ENCODE measurements at places on chromosomes 3 and 15.

DNA sequence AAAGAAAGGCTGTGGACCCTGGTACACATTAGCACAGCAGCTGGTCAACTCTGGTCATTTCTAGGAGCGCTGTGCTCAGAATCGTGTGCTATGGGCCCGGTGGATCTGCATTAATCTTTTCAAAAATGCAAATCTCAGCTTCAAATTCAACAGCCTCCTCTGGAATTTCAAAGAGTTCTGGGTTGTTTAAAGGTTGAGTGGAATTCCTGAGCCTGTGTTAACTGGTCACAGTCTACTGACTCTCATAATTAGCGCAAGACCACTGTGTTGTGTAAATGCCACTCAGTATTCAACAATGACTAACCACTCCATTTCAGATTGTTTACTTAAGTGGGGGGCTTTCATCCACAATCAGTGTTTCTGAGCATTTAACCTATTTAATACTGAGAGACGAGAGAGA lies 2.7 kb upstream of the ARNT2 start:
- no peak for DNase-seq

- DNase-seq: no peak
Measured at GRCh38 chr3:97778152-97778551, 13.6 kb downstream of the ARL6 start.

DNA sequence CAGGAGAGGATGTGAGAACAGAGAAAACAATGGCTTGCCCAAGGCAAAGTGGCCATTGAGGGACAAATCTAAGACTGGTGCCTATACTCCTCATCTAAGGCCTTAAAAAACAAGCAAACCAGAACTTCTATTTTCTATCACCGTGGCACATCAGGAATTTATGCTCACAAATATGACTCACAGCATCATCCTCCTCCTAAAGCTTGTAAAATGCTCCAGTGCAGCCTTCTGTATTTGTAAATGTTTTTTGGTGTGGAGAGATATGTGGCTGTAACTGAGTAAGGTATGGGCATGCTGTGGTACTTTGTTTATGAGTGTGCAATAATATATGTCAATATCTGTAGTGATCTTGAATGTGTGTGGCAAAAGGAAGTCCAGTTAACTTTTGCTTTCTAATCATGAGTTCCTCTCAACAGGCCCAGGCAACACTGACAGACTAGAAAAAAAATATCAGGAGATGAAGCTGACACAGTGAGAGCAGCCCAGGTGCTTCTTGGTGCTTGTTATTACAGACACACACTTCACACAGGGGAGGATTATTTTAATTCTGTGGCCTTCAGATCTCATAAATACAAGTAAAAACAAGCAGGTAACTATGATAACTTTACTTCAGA lies 60.3 kb downstream of the CTNNB1 start:
- DNase-seq: no peak

GRCh38 chr3:11459186-11459824 lies 184.4 kb downstream of the VGLL4 start:
- peak; percentile 90 for DNase-seq

DNA sequence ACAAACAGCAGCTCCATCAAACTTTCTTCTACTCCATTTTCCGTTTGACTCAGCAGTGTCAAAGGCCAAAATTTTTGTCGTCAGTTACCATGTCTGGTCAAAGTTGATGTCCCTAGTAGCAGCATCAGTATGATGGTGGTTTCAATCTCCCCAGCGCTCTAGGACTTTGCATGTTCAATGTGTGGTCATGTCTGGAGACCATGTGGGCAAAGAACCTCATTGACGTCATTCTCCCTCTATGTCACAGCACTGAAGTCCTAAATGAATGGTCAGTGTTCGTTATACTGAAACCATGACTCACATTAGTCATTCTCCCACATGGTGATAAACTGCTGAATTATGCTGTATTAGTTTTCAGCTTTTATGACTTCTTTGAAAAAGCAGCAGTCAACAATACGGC lies 23.2 kb downstream of the SHC4 start:
- DNase-seq: peak; percentile 83

DNA sequence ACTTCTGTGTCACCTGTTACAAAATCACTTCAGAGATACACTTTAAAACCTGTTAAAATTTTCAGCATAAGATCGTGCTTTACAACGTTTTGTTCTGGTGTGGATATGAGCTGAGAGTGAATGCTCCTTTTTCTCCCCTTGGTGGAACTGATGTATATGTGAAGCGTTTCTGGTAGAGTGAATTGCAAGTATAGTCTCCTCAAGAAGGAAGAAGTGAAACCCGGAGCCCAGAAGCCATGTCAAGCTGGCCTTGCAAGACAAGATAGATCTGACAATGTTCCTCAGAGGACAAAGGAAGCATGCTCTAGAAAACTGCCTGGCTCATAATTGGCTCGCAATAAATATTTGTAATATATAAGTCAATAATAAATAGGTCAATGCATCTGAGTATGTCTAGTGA lies 23.6 kb downstream of the SERPINI2 start:
- DNase-seq: no peak

GRCh38 chr3:37622999-37623883 lies 238.4 kb upstream of the CTDSPL start:
- DNase-seq: no peak

GRCh38 chr3:135792174-135792573 lies 173.4 kb upstream of the PPP2R3A start:
- no peak for DNase-seq

GRCh38 chr3:42057561-42058211 lies 33.5 kb upstream of the TRAK1 start:
- DNase-seq: no peak

DNA sequence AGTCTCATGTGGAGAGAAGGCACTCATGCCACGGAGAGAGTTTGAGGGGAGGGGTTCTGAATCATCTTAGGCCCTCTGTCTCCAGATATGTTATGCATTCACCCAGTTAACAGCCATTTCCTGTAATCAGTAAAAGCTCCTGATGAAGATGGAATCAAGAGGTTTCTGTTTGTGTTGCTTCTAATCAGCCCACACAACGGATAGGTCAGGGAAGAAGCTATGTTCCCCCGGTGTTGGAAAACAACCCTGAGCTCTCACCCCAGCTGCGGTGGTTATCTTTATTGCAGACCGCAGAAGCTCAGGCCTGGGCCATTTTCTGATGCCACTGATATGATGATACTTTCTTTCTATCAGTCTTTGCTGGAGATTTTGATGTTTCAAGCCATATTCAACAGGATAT lies 338.5 kb upstream of the ONECUT1 start:
- no peak for DNase-seq

DNA sequence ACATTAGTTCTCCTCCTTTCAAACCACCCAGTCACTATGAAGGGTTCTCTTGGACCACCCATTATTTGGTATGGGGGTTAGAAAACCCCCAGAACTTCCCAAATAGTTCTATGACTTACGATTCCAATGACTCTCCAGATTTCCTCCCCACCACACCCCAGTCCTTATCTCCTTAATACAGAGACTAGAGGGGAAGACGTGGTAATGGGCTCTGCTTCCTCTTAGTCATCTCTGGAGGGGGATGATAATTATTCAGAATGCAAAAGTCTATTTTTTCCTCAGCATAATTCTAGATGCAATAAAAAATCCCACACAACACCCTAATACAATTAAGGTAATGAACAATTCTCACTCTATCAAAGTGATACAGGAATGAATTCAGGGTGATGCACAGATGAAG lies 48.9 kb upstream of the CFAP161 start:
- DNase-seq: no peak

DNA sequence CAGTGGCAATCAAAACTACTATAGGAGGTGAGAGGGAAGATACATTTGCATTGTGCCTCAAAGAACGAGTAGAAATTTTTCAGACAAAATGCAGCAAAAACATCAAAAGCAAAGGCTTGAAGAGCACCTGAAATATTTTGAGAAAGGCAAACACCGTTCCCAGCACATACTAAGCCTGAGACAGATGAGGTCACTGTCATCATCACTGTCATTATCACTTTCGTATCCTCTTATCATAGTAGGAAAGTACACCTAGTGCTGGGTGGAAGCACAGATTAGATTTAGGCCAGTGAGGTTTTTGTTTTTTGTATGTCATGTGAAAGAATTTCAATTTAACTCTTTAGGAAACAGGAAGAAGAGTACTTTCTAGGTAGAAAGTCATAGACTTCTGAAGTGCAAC lies 222.0 kb downstream of the GABRB3 start:
- no peak for DNase-seq

GRCh38 chr15:48628832-48629231 lies 16.7 kb downstream of the FBN1 start:
- no peak for DNase-seq

Data from fibroblast of skin of left quadriceps (primary cell).